ENCODE measurements at places on chromosomes 2 and 18.

- DNase-seq: no peak
These were observed 923.4 kb downstream of the SOCS6 start for GRCh38 chr18:71212222-71212621.

- DNase-seq: no peak
These were observed 8.1 kb downstream of the STK39 start for GRCh38 chr2:168239281-168239680.

GRCh38 chr2:1988594-1988993, 244.3 kb upstream of the PXDN start:
- no peak for DNase-seq

DNA sequence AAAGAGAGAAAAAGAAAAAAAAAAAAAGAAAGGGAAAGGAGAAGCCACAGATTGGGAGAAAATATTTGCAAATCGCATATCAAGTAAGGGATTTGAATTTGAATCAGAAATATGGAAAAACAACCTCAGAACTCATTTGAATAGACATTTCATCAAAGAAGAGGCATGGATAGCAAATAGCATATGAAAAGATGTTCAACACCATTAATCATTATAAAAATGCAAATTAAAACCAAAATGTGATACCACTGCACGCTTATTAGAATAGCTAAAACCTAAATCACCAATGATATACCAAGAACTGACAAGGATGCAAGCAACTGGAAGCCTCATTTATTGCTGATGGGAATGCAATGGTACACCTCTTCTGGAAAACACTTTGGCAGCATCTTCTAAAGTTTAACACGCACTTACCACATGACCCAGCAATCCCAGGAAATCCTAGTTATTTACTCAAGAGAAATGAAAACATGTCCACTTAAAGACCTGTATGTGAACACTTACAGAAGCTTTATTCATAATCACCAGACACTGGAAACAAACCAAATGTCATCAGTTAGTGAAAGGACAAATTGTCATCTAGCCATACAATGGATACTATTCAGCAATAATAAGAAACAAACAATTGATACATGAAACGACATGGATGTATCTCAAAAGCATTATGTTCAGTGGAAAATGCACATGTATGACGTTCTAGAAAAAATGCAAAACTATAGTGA, 10.3 kb downstream of the DNER start:
- no peak for DNase-seq

GRCh38 chr2:84799772-84800171, 81.1 kb downstream of the TRABD2A start:
- no peak for DNase-seq

GRCh38 chr2:9380702-9381628, 42.4 kb downstream of the ITGB1BP1 start:
- DNase-seq: no peak

DNA sequence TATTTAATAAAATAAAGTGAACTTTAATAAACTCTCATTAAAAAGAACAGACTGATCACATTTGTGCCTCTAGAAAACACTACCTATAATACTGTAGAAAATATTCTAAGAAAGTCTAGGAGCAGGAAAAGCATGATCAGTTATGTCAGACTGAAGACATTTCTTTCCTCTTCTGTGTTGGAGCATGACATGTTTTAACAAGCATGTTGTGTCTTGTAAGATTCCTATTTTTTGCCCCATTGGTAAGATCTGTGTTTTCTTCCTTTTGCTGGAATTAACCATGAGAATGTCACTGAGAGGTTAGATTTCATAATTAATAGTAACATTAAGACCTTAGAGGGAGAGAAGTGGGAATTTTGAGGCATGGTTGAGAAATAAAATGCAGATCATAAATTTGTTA, 27.7 kb downstream of the LAMA3 start:
- DNase-seq: no peak

DNA sequence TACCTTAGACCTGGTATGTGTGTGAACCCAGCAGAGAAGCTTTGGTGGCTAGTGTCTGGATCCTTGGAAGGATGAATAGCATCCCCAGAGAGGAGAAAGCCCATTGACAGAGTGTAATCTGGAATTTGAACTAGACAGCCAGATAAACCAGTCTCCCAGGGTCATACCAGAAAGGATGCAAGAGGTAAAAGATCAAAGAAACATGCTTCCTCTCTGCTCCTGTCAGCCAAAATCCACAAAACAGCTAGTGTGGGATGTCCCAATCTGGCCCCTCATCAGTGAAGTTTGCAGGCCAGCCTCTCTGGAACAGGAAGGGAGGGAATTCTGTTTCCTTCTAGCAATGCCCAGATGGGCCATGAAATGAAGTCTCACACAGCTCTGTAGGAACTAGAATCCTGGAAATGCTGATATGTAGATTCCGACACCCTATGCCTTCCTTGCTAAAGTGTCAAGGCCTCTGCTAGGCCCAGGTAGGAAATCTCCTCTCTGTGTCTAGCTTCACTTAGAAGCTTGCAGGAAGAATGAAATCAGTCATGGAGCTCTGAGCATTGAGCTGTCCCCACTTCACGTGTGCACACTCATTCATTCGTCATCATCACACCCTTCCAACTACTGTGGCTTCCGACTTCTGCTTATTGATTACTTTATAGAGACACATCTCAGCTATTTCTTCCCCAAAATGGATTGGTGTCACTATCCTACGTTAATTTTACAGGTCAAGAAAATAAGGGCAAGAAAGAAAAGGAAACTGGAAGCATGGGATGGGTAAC, 38.0 kb downstream of the EVA1A start:
- DNase-seq: no peak

GRCh38 chr2:229296016-229296415, 24.9 kb upstream of the PID1 start:
- DNase-seq: no peak

DNA sequence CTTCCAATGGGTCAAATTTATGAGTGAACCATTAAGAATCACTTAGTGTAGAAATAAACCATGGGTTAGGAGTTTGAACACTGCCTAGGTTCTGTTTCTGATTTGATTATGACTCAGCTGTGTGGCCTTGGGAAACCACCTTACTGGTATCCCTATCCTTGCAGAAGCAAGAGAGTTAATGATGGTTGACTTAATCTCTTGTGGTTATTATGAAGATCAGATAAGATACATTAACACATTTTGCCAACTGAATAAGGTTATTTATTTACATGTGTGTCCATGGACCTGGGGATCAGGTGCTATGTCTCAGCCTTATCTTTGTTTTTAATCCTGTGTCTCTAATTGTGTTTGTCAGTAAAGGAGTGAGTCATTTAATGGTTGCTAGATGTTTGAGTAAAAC, 5.4 kb upstream of the KCNJ13 start:
- no peak for DNase-seq

- DNase-seq: no peak
These were observed 44.5 kb downstream of the SUMO1 start for GRCh38 chr2:202193881-202194353.

GRCh38 chr18:26547646-26548414, 523 bp downstream of the KCTD1 start:
- DNase-seq: no peak

GRCh38 chr18:79859314-79859713, 61.6 kb downstream of the KCNG2 start:
- DNase-seq: no peak

DNA sequence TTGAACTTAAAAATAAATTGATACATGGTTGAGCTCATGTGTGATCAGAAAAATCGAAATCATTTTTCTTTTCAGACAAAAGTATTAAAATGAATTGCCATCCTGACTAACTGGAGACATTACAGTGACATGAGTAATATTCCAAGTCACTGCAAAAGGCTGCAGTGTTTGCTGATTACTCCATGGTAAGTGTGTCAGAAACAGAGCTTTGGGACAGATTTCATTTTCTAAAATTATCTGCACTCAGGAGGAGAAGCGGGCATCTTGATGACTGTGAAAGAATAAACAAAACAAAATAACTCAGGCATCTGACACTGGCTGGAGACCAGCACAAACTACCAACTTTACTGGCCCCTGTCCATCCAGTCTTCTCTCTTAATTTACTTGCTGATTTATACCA, 312.3 kb upstream of the PIK3C3 start:
- DNase-seq: no peak

DNA sequence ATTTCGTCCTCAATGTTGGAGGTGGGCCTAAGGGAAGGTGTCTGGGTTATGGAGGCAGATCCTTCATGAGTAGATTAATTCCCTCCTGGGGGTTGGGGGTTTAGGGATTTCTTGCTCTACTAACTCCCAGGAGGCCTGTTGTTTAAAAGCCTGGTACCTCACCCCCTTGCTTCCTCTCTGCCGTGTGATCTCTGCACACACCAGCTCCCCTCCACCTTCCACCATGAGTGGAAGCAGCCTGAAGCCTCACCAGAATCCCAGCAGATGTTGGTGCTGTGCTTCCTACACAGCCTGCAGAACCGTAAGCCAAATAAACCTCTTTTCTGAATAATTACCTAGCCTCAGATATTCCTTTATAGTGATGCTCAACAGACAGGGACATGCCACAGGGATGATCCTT, 141.5 kb downstream of the ZNF516 start:
- DNase-seq: no peak

- no peak for DNase-seq
These were observed 46.2 kb downstream of the CAB39 start for GRCh38 chr2:230758566-230759480.

GRCh38 chr2:110099471-110100225, 16.0 kb downstream of the MALL start:
- DNase-seq: no peak

GRCh38 chr2:6297238-6297637, 568.5 kb downstream of the CMPK2 start:
- DNase-seq: no peak

GRCh38 chr2:64114063-64114911, 29.9 kb downstream of the PELI1 start:
- no peak for DNase-seq

DNA sequence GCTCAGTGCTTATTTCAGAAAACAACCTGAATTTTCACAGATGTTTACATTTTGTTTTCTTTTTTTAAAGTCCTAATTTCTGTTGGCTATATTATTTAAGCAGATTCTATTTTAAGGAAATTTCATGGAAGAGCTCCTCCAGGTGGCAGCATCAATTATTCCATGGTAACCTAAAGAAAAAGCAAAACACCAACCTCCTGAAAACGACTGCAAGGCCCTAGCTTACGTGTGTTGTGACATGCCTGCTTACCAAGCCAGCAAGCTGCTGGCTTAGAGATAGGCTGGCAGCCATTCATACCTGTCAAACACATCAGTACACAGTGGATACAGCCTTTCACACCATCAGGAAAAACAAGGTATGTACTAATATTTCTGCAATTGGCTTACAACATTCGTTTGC, 64.9 kb downstream of the LPIN2 start:
- DNase-seq: peak; percentile 26

- DNase-seq: no peak
These were observed 72.7 kb downstream of the FEZ2 start for GRCh38 chr2:36525245-36525644.

GRCh38 chr2:122531290-122532071, 776.0 kb downstream of the TSN start:
- DNase-seq: no peak

GRCh38 chr2:74812787-74813590, 20.9 kb upstream of the HK2 start:
- no peak for DNase-seq

DNA sequence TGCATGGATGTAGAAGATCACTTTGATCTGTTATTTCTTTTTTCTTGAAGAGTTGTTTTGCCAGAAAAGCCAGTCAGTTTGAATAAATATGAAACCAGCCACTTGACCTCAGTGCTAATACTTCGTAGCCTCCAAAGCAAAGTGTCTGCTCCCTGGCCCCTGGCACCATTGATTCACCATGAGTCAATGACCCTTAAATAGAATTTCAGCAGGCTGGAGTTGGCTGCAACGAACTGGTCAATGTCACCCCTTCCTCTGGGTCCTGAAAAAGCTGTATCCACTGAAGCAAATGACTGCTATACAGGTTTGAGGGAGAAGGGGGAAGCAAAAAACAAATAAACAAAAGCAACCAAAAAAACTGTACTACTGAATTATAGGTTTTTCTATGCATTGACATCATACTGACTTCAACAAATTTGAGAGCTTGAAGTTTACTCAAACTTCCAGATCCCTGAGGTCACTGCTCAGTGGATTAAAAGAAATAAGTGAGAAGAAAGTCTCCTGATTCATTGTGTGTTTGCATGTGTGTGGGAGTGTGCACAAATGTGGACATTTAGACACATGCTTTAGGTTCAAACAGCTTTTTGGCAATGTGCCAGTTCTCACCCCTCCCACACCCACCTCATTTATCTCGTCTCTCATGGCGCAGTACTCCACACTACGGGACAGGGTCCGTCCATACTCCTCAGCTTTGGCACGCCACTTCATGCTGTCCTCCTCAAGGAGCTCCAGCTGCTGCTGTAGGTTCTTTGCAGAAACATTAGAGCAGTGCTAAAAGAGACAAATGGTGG, 58.1 kb upstream of the TTN start:
- no peak for DNase-seq

DNA sequence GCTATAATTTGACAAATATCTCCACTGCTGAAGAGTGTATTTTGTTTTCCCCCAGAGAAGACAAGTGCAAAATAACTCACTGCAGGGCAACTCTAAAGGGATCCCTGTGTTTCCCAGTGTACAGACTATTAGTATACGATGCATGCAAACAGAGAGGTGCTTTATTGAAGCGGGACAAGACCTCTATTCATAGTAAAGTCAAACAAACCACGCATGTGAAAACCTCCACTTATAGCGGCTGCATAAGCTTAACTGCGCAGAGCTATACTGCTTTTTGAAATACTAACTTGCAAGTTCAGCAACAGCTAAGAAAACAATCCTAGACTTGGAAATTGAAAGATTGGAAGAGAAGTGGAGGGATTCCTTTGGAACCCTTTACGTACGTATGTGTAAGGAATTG, 15.6 kb downstream of the RNF144A start:
- DNase-seq: no peak

DNA sequence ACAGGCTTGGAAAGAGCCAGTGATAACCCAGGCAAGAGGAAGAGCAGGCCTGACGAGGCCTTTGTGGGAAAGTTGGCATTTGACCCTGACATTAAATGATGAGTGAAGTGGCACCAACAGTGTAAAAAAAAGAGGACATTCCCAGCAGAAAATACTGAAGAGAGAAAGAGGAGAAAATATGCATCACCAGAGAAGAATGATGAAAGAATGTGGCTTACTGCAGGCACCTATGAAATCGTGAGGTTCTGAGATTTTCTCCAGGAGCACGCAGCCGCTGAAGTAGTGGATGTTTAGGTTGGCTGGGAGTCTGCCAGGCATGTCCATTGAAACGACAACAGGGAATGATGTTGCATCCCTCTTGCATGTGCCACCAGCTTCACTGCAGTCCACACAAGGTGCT, 13.8 kb downstream of the EHD3 start:
- no peak for DNase-seq

- DNase-seq: no peak
These were observed 128.3 kb upstream of the FSIP2 start for GRCh38 chr2:185610301-185610700.

- no peak for DNase-seq
These were observed 210.4 kb downstream of the SH3BP4 start for GRCh38 chr2:235162082-235162836.

GRCh38 chr2:159617646-159618045, 1.3 kb upstream of the BAZ2B start:
- peak; percentile 67 for DNase-seq

- no peak for DNase-seq
These were observed 301.3 kb upstream of the ID2 start for GRCh38 chr2:8380566-8380965.

Measured in NCI-H2171 (cell line).